ENCODE measurements at places on chromosomes 13 and 19.
A peak's percentile ranks its signal among the peaks of the same experiment; 100 is the strongest.

DNA sequence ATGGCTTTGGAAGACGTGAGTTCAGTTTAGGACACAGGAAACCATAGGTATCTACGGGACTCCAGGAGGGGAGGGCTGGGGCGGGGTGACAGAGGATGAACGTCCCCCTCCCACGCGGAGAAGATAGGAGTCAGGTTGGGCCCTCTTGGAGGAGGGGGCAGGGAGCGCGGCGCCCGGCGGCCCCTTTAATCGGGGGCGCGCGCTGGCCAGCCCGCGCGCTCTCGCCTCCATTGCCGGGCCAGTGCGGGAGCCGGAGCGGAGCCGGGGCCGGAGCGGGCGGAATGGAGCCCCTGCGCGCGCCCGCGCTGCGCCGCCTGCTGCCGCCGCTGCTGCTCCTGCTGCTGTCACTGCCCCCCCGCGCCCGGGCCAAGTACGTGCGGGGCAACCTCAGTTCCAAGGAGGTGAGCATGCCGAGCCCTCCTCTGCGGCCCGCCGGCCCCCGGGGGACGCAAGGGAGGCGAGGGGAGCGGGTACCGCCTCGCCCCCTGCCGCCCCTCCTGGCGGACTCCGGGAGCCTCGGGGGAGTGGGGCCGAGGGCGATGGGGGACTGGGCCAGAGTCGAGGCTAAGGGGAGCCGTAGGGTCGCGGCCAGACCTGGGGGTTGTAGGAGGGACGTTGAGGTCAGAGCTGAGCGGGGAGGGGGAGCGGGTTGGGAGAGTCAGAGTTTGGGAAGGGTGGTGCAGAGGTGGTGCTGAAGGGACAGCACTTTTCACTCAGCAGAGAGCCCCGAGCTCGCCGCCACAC lies at the start of gene TMEM145:
Gene TMEM145, plus strand, starts transcription at position 214 of the 744 bp plus-strand sequence. Its CDS starts 68 bp downstream, at position 282.
- peak; percentile 87 for ATAC-seq

DNA sequence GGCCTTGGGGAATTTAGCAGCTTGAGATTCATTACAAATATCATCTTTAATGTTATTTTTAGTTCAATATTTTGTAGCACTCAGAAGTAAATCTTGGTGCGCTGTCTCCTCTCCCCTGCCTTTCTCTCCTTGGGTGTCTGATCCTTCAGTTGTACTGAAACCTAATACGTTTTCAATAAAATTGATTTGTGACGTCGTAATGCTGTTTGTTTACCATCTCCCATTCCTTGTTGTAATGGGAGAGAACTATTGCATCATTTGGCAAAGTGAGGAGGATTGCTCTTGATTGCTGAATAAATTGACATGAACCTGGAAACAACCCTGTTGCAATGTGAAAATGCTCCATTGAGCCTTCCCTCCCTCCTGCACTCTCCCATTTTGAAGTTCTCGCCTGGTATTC lies 43.2 kb upstream of the TSHZ3 start:
- no peak for ATAC-seq

DNA sequence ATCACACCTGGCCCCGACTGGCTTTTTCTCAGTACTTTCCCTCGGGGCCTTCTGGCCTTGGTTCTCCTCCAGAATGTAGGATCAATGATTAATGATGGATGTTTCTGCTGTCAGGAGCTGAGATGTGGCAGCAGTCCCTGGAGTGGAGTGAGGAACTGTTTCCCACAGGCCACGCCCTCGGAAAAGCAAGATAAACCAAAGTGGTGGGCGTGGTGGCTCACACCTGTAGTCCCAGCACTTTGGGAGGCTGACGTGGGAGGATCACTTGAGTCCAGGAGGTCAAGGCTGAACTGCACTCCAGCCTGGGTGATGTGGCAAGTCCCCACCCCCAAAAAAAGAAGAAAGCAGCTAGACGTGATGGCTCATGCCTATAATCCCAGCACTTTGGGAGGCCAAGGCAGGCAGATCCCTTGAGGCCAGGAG lies 7.1 kb upstream of the SHFL start:
- ATAC-seq = no peak

DNA sequence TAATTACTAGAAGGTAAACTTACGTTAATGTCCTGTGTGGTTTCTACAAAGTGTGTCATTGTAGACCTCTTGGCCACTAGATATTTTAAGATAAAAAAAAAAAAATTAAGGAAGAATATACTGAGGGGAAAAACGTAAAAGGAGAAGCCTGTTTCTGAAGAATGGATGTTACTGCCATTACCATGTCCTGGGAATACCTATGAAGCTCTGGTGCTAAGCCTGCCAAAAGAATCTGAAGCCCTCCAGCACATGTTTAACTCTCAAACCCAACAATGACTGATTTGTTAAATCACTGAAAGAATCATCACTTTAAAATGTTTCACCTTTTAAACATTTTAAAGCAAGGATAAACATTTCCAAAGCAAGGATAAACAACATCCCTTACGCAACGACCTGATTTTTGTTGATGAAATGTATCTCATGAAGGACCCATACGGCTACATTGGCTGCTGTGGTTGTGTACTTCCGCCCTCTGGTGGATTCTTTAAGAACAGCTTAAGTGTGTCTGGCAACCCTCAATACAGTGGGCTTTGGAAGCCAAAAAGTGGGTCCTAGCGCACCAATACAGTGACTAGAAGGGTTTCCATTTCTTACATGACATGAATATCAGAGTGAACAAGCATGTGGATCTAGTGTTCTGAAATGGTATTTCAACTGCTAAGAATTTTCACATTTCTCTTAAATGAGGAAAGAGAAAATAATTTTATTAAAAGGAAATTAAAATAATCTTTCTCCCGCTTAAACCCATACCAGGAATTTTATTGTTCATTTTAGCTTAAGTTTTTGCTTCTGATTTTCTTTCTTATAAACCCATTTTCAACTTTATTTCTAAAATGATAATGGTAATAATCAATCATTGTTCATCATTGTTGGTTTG lies 74.5 kb upstream of the RAP2A start:
- ATAC-seq = peak; percentile 78

GRCh38 chr13:93775507-93776108 lies 549.0 kb downstream of the GPC6 start:
- peak; percentile 65 for ATAC-seq

DNA sequence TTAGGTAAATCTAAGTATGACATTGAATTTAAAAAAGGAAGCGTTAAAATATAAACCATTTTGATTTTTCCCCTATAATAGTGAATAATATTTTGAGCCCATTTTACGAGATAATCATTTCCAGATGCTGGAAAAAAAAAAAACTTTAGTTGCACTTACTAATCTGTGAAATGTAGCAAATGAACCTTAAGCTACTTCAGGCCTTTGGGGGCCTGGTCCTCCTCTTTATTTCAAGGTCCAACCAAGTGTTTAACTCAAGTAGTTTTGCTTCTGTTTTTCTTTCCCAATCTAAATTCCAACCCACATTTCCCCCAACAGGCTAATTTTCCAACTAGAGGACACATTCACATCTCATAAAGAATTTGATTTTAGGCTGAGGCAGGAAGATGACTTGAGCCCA lies 101.2 kb downstream of the TNFRSF19 start:
- no peak for ATAC-seq

Data from SK-N-SH treated with all-trans-retinoic acid at 6 μM for 48 hours (cell line).